T-helper 2 cell treated with Interferon-gamma antibody and Interleukin-4, amounts not matched to agents 100 ng/mL and 5 ng/mL, for 36 hours (primary cell): ENCODE measurements at places on chromosomes 6 and 20. TPM values are rescaled to one million over a fixed set of nuclear protein-coding genes. Genes with fewer than 3 reads are reported as not detected.

Gene SLC22A3
- total RNA-seq = not detected in 2 replicates

Gene FOXF2
- not detected in 2 replicates for total RNA-seq

Gene FRS3
- total RNA-seq = 3.8 and 6.1 TPM in 2 replicates

Gene F13A1
- total RNA-seq = not detected in 2 replicates

Gene ADA
- 83.2 and 85.7 TPM in 2 replicates for total RNA-seq

Gene TSPO2
- not detected in 2 replicates for total RNA-seq

Gene CAGE1
- total RNA-seq = 0.16 TPM in 1 of 2 replicates, not detected in the other

Gene MAK
- total RNA-seq = 0.11 TPM in 2 replicates

Gene PAK1IP1
- total RNA-seq = 16.1 and 17.3 TPM in 2 replicates

Gene ARMH2
- 0.61 and 1.4 TPM in 2 replicates for total RNA-seq

Gene DEK
- 216 and 226 TPM in 2 replicates for total RNA-seq

Gene SLC17A3
- total RNA-seq = 0.55 and 1.2 TPM in 2 replicates
